ENCODE measurements at places on chromosomes 1 and 21. TPM values are rescaled to one million over a fixed set of nuclear protein-coding genes. Genes with fewer than 3 reads are reported as not detected.

MCOLN3 gene
- not detected for polyA plus RNA-seq

ARHGAP29 gene
- polyA plus RNA-seq: not detected

PODN gene
- polyA plus RNA-seq: not detected

- H3K4me1 ChIP-seq: no peaks in the 10 kb centered on the region
- H3K4me3 ChIP-seq: no peak overlapping the region
- no peak overlapping the region for H3K27ac ChIP-seq
- DNase-seq: no peak
- H3K27me3 ChIP-seq: no peaks in the 10 kb centered on the region
Observed at GRCh38 chr1:14113841-14114567, 414.0 kb downstream of the PRDM2 start.

DNA sequence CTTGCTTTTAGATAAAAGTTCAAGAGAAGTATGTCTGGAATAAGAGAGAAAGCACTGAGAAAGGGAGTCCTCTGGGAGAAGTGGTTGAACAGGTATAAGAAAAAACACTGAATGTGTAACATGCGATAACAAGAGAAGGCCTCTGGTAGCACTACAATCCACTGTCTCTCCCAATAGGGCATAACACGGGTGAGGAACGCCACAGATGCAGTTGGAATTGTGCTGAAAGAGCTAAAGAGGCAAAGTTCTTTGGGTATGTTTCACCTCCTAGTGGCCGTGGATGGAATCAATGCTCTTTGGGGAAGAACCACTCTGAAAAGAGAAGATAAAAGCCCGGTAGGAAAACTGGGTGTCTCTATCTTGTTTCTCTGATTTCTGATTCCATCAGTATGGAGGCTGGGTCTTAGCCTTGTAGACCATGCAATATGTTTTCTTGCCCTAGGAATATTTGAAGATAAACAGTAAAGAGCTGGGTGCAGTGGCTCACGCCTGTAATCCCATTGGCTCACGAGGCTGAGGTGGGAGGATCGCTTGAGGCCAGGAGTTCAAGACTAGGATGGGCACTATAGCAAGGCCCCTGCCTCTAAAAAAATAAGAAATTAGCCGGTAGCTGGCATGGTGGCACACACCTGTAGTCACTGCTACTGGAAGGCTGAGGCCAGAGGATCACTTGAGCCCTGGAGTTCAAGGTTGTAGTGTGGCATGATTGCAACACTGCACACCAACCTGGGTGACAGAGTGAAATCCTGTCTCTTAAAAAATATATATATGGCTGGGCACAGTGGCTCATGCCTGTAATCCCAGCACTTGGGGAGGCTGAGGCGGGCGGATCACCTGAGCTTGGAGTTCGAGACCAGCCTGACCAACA lies 40.4 kb downstream of the DAP3 start:
- peak; percentile 19 for DNase-seq
- H3K36me3 ChIP-seq: peaks cover 52% of the 10 kb centered on the region
- no peaks in the 10 kb centered on the region for H3K27me3 ChIP-seq
- no peak overlapping the region for H3K27ac ChIP-seq
- H3K4me3 ChIP-seq: no peak overlapping the region

DNA sequence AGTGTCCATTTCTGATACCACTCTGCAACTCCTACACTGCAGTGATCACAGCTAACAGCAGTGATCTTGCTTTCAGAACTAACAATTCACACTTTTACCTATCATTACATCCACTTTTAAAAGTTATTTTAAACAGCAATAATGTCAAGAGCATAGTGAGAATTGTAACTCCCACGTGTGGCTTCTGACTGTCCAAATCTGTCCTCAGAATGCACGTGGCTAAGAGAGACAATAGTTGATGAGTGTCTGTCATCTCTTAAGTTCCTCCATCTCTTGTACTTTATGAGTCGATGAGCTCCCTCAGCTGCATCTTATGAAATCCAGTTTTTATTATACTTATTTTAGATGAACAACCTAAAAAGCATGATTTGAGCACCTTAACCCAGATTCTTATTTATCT lies 16.5 kb upstream of the CFHR5 start:
- no peak overlapping the region for H3K4me3 ChIP-seq
- no peak for DNase-seq
- no peaks in the 10 kb centered on the region for H3K4me1 ChIP-seq
- H3K27me3 ChIP-seq: no peaks in the 10 kb centered on the region
- no peak overlapping the region for H3K27ac ChIP-seq

GRCh38 chr1:19840228-19840627 lies 25.1 kb upstream of the RNF186 start:
- no peak overlapping the region for H3K4me3 ChIP-seq
- DNase-seq: no peak
- no peaks in the 10 kb centered on the region for H3K36me3 ChIP-seq
- no peaks in the 10 kb centered on the region for H3K4me1 ChIP-seq
- H3K27me3 ChIP-seq: no peaks in the 10 kb centered on the region

DNA sequence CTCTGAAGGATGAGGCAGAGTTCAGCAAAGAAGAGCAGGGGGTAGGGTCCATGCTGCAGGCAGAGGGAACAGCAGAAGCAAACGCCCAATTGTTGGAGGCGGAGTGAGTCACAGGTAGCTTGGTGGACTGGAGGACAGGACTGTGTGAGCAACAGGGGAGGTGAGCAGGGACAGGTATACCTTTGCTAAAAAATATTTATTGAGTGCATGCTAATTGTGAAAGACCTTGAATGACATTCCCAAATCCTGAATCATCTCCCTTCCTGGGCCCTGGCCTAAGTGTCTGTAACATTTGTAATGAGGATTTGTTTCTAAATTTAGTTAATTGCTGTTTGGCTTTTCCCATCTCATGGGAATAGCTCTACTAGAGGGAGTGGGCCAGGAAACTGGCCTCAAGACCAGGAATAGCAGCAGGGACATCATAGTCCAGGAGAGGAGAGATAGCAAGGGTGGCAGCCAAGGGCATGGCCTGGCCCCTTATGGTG lies 123.7 kb downstream of the FOXD2 start:
- H3K4me3 ChIP-seq: no peak overlapping the region
- H3K27me3 ChIP-seq: no peaks in the 10 kb centered on the region
- H3K36me3 ChIP-seq: no peaks in the 10 kb centered on the region
- H3K4me1 ChIP-seq: no peaks in the 10 kb centered on the region
- DNase-seq: no peak
- no peak overlapping the region for H3K27ac ChIP-seq

- no peaks in the 10 kb centered on the region for H3K27me3 ChIP-seq
- H3K36me3 ChIP-seq: no peaks in the 10 kb centered on the region
- no peak overlapping the region for H3K27ac ChIP-seq
- no peak overlapping the region for H3K4me3 ChIP-seq
- H3K4me1 ChIP-seq: peaks cover under 1% of the 10 kb centered on the region
Observed at GRCh38 chr1:77407738-77408375, 126.0 kb downstream of the AK5 start.

- DNase-seq: no peak
- no peaks in the 10 kb centered on the region for H3K36me3 ChIP-seq
Observed at GRCh38 chr1:46617833-46618232, 1.2 kb upstream of the MOB3C start.

DNA sequence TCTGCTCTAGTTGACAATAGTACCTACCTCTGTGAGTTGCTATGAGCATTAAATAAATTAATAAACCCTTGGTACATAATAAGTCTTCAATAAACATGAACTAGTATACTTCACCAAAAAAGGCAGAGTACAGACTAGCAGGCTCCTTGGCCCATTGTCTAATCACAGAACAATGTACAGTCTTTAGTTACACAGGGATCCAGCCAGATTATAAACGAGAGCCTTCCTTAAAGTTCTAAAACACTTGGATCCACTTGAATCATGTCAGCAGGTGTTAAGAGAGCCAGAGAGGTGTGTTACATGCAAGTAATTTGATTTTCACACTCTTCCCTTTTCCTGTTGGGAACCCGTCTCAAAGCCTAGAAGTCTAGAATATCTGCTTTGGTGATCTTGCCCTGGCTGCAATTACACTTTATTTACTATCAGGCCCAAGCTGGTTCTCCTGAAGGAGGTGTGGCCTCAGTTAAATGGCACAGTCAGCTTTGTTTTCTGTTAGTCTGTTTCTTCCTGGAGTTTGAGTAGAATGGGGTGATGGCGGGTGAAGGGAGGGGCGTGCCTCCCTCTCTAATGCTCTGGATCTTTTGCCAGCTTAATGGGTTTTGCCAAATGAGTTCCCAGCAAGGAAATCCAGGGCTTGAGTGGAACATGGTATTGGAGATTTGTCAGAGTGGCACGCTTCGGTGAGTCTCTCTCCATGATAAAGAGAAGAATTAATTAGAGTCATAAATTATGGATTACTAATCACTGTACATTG lies 570.9 kb upstream of the CAMK1G start:
- DNase-seq: no peak
- no peaks in the 10 kb centered on the region for H3K4me1 ChIP-seq
- H3K36me3 ChIP-seq: no peaks in the 10 kb centered on the region
- H3K4me3 ChIP-seq: no peak overlapping the region
- H3K27ac ChIP-seq: no peak overlapping the region

DNA sequence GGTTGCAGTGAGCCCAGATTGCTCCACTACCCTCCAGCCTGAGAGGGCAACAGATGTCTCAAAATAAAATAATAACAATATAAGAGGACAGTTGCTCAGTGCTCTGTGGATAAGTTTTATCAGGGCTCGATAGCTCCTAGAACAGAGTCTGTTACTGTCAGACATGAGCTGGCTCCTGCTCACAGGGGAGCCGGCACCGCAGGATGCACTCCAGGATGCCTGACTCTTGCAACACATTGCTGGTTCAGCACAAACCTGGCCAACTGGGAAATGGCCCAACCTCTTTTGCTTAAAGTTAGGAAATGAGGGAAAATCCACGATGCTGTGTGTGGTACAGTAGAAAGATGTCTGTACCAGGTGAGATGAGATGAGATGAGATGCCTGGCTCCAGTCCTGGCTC lies 5.8 kb upstream of the CTSE start:
- H3K27ac ChIP-seq: no peak overlapping the region
- DNase-seq: no peak
- no peaks in the 10 kb centered on the region for H3K4me1 ChIP-seq
- peaks cover 3% of the 10 kb centered on the region for H3K27me3 ChIP-seq

- no peaks in the 10 kb centered on the region for H3K36me3 ChIP-seq
- H3K4me3 ChIP-seq: no peak overlapping the region
- peaks cover 9% of the 10 kb centered on the region for H3K4me1 ChIP-seq
- H3K27ac ChIP-seq: no peak overlapping the region
- H3K27me3 ChIP-seq: no peaks in the 10 kb centered on the region
Observed at GRCh38 chr1:199087144-199087543, 448.3 kb downstream of the PTPRC start.

- no peaks in the 10 kb centered on the region for H3K27me3 ChIP-seq
- H3K36me3 ChIP-seq: no peaks in the 10 kb centered on the region
- no peaks in the 10 kb centered on the region for H3K4me1 ChIP-seq
Observed at GRCh38 chr1:28136922-28137613, 39.4 kb downstream of the PTAFR start.

- no peaks in the 10 kb centered on the region for H3K36me3 ChIP-seq
- no peak overlapping the region for H3K4me3 ChIP-seq
- no peaks in the 10 kb centered on the region for H3K27me3 ChIP-seq
- H3K27ac ChIP-seq: no peak overlapping the region
- no peaks in the 10 kb centered on the region for H3K4me1 ChIP-seq
Observed at GRCh38 chr1:191350938-191351337, 807.3 kb upstream of the RGS18 start.

Measured in CD4-positive, CD25-positive, alpha-beta regulatory T cell (primary cell).